ENCODE measurements at places on chromosomes 5 and 9.

- no peak overlapping the region for H3K27ac ChIP-seq
- no peak for DNase-seq
- H3K4me1 ChIP-seq, result no peaks in the 10 kb centered on the region
- no peaks in the 10 kb centered on the region for H3K27me3 ChIP-seq
- H3K36me3 ChIP-seq, result no peaks in the 10 kb centered on the region
- no peak overlapping the region for H3K4me3 ChIP-seq
Observed at GRCh38 chr9:113948891-113949570, 72.9 kb downstream of the ZNF618 start.

DNA sequence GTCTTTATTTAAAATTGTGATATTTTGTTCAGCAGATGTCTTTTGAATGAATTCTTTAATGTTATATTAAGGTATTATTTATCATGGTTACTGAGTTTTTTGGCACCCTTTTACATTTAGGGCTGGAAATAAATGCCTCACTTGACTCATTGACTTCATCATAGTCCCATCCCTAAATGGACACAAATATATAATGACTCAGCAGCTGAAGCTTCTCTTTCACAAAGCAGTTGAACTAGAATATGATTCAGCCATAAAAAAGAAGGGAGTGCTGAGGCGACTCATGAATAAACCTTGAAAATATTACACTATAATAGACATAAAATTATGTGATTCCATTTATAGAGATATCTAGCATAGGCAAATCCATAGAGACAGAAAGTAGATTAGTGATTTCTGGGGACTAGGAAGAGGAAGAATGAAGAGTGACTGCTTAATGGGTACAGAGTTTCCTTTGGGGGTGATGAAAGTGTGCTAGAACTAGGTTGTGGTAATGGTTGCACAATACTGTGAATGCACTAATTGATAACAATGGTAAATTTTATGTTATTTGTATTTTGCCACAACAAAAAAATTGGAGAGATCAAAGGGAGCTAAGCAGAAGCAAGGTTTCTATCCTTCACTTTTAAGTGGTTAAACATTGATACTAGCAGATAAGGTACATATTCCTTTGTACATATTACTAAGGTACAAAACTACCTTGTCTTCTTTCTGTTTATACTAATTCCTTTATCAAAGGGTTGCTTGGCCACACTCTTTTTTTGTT, 449.6 kb downstream of the NTRK2 start:
- H3K4me1 ChIP-seq, result no peaks in the 10 kb centered on the region
- H3K4me3 ChIP-seq, result no peak overlapping the region
- H3K27me3 ChIP-seq, result no peaks in the 10 kb centered on the region
- no peak for DNase-seq

DNA sequence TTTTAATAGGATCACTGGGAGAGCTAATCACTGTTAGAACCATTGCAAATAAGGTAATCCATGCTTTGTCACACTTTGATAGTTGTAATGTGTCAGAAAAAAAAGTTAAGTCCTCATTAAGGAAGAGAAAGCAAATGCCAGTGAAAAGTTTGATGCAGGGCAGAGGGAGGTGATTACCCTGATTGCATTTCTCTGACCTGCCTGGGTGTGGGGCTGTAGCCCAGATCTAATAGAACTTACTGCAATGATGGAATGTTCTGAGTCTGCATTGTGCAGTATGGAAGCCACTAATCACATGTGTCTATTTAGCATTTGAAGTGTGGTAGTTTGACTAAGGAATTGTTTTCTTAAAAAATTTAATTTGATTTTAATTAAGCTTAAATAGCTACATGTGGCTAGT, 202.7 kb downstream of the ATP10B start:
- no peak overlapping the region for H3K27ac ChIP-seq
- H3K27me3 ChIP-seq, result no peaks in the 10 kb centered on the region
- H3K4me3 ChIP-seq, result no peak overlapping the region
- DNase-seq, result no peak
- H3K36me3 ChIP-seq, result no peaks in the 10 kb centered on the region

GRCh38 chr9:125258160-125258785, 3.4 kb upstream of the GAPVD1 start:
- peaks cover 18% of the 10 kb centered on the region for H3K4me1 ChIP-seq
- no peak overlapping the region for H3K4me3 ChIP-seq
- H3K36me3 ChIP-seq, result no peaks in the 10 kb centered on the region
- H3K27ac ChIP-seq, result no peak overlapping the region
- no peak for DNase-seq
- H3K27me3 ChIP-seq, result no peaks in the 10 kb centered on the region
